ENCODE measurements at places on chromosomes 2 and 18.
A peak's percentile ranks its signal among the peaks of the same experiment; 100 is the strongest.

DNA sequence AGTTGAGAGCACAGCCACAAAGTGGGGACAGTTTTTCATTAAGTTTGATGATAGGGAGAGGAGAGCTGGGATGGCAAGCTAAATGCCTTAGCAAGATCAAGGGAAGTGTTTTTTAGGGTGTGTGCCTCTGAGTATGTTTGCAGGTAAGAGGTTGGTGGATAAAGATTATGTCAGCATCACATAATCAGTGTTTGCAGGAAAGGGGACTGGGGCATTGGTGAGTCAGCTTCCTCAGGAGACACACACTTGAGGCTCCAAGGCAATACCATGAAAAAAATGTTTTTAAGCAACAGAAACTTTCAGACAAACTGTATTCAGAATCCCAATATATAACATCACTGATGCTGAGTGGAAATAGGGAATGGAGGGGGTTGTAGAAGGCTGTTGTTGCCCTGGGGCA is 25.4 kb upstream of the DTNB start:
- no peak for DNase-seq

GRCh38 chr2:143190431-143190830 is 61.2 kb downstream of the ARHGAP15 start:
- no peak for DNase-seq

DNA sequence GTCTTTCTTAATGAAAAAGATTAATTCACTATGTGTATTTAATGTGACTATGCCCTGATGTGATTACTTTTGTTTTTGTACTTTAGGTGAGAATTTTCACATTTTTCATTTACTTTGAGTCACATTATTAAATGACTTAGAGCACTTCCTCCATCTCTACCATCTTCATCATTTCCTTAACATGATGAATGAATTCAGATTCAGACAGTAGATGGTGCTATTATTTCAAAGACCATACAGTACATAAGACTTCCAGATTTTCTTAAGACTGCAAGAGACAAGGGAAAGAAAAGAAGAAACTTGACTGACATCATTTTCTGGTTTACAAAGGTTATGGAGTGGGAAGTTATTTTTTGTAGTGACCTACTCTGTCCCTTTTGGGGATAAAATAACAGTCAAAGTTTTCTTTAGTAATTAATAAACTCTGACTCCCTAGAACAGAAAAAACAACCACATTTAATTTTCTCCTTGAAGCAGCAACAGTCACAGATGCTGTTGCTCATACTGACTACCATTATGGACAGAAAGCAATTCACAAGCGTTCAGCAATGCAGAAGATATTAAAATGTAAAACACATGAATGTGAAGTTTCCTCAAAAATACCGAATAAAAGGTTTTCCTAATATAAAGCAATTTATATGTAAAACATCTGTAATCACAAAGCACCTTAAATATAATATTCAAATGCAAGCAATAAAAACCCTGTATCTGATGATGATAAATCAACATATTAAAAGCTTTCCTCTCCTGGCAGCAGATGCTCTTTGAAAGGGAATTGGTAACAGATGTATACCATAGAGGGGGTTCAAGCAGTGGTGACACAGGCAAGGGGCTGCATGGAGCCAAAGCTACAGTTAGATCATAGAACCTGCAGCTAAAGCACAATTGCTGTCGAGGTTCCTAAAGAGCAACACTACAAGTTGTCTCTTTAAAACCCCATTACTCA is 1010.9 kb upstream of the NXPH2 start:
- no peak for DNase-seq

DNA sequence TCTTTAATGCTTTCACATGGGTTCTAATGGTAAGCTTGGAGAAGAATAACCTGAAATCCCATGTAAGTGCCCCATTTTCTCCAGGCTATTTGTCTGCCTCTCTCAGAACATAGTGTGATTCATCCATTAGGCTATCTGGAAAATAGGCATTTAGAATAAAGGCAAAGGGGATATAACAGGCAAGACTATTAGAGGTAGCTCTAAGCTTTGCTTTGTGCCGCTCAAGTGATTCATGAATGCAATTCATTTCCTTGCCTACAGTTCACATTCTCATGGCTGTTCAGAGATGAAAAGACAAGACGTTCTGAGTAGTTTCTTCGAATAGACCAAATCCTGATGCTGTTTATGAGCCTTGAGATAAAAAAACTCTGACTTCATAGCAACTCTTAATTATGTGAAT is 101.7 kb downstream of the ANKRD44 start:
- DNase-seq, result no peak

- no peak for DNase-seq
These were observed 135.7 kb upstream of the TMEM200C start for GRCh38 chr18:6031002-6031401.

DNA sequence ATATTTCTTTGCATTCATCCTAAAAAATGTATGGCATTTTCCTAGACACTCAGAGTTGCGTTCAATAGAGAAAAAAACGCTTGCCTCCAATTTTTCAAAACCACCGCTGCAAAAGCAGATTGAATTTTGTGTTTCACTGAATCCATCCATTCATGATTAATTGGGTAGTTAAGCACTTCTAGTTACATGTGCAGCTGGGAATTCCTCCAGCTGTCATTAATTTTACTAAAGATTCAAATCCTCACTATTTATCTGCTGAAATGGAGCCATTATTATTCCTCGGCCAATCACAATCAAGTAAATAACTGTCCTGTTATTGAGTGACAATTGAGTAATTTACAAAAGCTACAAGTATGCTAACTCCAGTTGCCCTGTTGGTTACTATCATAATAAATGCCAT is 75.8 kb upstream of the ARL5A start:
- no peak for DNase-seq

DNA sequence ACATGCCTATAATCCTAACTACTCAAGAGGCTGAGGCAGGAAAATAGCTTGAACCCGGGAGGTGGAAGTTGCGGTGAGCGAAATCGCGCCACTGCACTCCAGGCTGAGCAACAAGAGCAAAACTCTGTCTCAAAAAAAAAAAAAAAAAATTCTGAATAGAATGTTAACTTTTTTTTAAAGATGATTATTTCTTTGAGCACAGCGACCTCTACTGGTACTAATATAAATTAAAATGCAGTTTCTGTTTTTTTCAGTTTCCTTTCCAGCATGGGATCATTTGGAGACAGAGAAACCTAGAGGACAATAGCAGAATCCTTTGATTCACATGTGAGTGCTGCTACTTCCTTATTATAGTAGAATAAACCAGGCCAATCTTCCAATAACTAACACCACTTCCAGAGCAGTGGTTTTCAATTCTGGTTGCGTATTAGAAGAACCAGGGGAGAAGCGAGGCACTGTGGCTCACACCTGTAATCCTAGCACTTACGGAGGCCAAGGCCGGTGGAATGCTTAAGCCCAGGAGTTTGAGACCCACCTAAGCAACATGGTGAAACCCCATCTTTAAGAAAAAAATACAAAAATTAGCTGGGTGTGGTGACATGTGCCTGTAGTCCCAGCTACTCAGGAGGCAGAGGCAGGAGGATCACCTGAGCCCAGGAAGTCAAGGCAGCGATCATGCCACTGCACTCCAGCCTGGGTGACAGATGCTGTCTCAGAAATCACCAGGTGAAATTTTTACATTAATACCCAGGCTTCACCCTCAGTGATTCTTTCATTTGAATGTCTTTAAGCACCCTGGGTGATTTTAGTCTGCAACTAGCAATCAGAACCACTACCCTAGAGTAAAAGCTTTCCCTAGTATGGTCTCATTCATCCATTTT is 10.1 kb downstream of the SRSF7 start:
- DNase-seq, result no peak

DNA sequence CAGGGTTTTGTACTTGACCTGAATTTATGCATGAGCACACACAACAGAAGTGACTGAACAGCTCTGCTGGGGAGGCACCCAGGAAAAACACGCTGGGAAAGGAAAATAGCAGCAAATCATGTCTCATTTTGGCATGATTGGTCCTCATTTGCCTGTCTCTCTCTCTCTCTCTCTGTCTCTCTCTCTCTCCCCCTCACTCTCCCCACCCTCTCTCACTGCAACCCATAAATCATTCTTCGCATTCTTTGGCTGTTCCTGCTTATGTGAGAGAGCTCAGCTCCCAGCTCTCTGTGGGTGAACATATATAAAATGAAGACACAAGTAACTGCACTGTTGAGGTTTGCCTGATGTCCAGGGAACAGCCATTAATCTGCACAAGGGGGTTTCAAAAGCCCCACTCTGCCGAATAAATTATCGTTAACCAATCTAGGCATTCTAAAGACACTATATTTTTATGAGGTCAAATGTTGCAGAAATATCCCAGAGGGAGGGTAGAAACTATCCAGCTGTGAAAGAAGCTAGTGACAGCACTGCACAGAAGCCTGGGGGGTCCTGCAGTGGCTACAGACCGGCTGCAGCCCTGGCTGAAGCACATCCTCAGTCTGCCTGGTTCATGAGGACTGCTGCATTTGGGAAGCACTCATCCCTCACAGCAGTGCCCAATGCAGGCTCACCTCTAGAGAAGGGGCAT is 260.3 kb downstream of the AFF3 start:
- peak; percentile 45 for DNase-seq

DNA sequence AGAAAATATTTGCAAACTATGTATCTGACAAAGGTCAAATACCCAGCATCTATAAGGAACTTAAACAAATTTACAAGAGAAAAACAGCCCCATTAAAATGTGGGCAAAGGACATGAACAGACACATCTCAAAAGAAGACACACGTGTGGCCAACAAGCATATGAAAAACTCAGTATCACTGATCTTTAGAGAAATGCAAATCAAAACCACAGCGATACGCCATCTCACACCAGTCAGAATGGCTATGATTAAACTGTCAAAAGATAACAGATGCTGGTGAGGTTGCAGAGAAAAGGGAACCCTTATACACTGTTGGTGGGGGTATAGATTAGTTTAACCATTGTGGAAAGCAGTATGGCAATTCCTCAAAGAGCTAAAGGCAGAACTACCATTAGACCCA is 64.3 kb upstream of the RBMS1 start:
- no peak for DNase-seq

Measured in glutamatergic neuron (in vitro differentiated cells).